ENCODE measurements at places on chromosomes 11 and 22.

GRCh38 chr22:44213489-44214043, 32.8 kb downstream of the PARVG start:
- DNase-seq: no peak

DNA sequence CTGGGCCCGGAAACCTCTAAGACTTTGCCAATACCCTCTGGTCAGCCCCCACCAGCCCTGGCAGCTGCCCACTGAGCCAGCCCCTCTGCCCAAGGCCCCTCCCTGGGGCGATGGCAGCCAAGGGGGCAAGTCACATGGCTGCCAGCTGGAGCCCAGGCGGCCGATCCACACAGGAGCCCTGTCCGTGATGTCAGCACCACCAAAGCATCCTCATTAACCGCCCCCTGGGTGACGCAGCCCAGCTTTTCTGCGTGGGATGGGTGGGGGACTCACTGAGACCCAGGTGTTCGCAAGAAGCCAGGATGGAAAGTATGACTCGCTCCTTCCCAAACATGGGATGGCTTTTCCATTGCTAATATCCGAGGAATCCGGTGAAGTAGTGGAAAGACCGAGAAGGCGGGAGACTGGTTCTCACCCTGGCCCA, 46.6 kb upstream of the WNT7B start:
- no peak for DNase-seq

GRCh38 chr11:67612751-67613150, 6.0 kb downstream of the NDUFV1 start:
- no peak for DNase-seq

GRCh38 chr11:47415949-47416472, 7.6 kb downstream of the SLC39A13 start:
- DNase-seq: no peak

GRCh38 chr11:113243696-113244095, 70.7 kb upstream of the TTC12 start:
- no peak for DNase-seq

DNA sequence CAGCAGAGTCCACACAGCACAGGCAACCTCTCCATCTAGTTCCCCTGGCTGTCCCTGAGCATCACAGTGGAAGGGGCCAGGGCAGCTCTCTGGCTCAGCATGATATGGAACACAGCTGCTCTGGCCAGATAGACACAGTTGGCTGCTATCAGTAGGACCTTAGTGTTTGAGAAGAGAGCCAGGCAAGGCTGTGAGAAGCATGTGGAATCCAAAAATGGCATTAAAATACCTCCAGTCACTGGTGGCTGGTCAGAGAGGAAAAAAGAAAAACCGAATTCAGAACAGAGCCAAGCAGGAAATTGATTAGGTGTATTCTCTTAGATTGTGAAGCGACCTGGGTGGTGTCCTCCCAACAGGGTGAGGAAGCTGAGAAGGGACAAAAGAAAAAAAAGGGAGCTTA, 27.9 kb downstream of the SERPINH1 start:
- no peak for DNase-seq

DNA sequence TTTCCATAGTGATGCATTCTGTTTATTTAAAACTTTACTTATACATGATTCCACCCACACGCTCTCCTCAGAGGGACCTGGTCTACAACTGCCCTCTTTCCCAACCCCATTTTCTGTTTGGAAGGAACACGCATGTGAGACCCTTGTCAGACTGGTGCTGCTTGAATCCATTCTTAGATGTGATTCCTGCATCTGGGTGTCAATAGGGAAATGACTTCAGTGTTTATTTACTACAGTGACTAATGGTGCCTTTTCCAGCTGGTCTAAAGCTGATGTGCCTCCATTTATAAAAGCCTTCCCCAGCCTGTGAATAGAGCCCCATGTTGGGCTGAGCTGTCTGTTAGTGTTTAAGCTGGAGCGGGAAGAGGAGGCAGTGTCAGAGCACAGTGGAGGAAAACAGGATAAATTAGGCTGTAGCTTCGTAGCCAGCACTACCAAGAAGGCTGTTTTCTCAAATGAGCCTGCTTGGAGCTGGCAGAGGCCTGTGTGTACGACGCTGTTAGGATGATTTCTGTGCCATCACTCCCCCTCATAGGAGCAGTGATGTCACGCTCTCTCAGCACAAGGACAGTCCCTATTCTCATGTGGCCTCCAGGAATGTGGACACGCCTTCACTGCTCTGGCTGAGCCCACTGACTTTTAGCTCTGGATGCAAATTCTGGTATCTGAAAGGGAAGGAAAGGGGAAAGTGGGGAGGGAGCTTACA, 18.9 kb upstream of the C11orf96 start:
- no peak for DNase-seq

- no peak for DNase-seq
Measured at GRCh38 chr11:12188548-12189317, 78.3 kb downstream of the MICAL2 start.

DNA sequence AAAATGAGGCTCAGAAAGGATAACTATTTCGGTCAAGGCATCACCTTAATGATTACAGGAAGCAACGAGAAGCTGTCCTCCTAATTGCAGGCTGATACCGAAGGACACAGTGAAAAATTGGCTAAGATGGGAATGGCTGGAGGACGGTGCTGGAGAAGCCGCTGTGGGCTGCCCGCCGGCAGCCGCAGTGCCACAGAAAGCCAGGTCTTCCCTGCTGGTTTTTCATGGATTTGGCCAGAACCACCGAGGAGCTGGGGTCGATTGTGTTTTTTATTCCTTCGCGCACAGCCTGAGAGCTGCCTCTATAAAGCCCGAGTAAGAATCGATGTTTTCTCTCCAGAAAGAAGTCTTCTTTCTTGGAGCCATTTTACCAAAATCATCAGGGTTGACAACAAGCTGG, 1484.2 kb downstream of the BRD1 start:
- no peak for DNase-seq

DNA sequence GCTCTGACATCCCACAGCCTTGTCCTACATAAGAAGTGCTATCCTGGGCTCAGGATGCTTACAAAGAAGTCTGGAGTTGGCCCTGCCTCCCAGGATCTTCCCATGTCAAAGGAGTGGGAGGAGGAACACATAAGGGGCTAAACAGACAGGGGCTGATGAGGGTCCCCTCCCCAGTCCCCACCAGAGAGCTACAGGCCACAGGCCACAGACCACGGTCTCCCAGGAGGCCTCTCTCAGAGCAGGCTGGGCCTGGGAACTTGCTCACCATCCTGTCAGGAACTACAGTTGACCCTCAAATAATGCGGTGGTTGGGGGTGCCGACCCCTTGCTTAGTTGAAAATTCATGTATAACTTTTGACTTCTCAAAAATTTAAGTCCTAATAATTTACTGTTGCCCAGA, 315.5 kb downstream of the NTM start:
- no peak for DNase-seq

- DNase-seq: no peak
Measured at GRCh38 chr11:64173616-64174355, 7.9 kb upstream of the MACROD1 start.

DNA sequence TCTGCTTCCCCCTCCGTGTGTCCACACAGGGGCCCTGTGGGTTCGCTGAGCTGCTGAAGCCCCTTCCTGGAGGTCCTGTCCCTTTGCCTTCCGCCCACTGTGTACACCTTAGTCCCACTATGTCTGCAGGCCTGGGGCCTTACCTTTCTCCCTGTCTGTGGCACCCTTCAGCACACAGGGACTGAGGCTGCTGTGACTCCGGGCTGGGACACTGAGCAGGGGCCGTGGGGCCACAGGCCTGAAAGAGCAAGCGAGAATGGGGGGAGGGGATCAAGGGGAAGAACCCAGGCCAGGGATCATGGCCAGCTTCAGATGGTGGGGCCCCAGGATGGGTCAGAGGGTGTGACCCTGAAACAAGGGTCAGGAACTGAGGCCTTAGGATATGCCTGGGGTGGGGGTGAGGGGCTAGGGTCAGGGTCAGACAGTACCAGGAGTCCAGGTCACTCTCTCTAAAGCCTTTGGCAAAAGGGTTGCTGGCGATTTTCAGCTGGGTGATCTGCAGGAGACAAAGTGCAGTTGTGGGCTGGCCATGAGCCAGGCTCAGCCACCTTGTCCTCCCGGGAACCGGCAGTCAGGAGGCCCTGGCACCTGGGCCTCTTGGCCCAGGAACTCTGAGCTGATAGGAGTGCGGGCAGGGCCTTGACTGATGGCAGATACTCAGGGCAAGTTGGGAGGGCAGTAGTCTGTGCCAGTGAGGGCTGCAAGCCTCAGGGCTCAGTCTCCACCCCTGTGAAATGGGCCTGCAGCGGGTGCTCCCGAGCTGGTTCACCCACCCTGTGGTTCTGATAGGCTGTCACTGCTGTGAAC, 2.6 kb upstream of the NUDT8 start:
- DNase-seq: no peak

DNA sequence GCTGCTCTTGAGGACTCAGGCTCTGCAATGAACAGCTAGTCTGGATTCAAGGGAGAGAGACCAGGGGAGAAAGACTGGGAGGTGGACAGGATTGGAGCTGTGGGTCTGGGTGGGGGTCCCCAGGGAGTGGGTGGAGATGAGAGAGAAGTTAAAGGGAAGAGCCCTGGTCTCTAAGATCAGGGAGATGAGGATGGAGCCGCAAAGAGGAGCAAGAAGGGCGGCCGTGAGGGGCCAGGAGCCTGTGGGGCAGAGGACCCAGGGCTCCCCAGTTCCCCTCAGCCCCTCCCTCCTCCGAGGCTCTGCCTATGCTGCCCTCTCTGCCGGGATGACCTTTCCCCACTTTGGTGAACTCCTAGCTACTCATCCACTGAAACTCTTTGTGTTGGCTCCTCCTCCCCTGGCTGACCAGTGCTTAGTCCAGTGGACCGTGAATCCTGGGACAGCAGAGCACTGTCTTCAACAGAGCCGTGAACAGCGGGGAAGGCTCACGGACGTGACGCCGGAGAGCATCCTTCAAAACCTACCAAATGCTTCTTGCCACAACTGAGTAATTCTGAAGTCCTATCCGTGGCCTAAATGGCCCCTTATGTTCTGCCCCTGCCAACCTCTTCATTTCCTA, 16.4 kb upstream of the RFPL3 start:
- DNase-seq: peak; percentile 1
